Aorta (tissue), 5 donors: ENCODE measurements at places on chromosomes 6 and 20. TPM values are rescaled to one million over a fixed set of nuclear protein-coding genes. Genes with fewer than 3 reads are reported as not detected.
A peak's percentile ranks its signal among the peaks of the same experiment; 100 is the strongest.

DNA sequence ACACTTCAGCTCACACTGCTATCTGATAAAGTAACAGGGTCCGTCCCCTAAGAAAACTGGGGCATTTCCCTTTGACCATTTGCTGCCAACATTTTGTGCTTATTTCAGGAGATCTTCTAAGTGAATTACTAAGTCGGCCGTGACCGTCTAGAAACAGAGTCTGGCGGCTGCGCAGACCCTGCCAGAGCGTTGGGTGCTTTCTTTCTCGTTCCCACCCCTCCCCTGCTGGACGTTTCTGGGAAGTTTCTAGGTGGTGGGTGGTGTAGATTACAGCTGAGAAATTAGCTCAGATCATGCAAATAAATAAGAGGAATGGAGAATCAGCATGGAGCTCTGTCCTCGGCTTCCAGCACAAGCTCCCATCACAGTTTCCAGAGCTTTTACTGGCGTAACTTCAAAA, 128.1 kb downstream of the MYLK4 start:
- H3K27me3 ChIP-seq = no peaks in the 10 kb centered on the region
- peak overlapping the region; percentile 94 for H3K27ac ChIP-seq
- no peaks in the 10 kb centered on the region for H3K36me3 ChIP-seq
- peak; percentile 86 for DNase-seq
- H3K4me3 ChIP-seq = no peak overlapping the region

DNA sequence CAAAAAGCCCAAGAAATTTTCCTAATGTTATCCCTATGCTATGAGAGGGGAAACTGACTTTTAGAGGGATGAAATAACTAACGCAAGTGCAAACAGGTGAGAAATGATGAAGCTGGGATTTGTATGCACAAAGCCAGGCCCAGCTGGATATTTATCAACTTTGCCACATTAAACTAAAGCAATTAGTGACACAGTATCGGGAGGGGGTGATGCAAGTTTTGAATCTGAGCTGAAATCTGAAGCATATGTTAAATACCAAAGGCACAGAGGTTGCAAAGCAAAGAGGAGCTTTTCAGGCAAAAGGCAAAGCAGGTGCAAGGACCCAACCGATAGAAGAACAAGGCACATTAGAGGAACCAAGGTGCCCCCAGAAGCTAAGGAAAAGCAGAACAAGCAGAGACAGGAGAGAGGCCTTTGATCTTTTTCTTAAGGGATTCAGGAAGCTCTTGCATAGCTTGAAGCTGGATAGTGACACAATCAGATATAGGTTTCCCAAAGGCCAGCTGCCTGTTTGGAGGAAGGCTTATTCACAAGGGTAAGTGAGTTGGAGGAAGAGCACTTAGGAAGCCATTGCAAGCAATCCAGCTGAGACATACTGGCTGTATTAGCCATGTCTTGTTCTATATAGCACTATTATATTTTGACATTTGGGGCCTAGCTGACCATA, 207.5 kb downstream of the HIVEP2 start:
- no peaks in the 10 kb centered on the region for H3K27me3 ChIP-seq
- no peak for DNase-seq
- H3K4me1 ChIP-seq = no peaks in the 10 kb centered on the region
- H3K27ac ChIP-seq = no peak overlapping the region
- no peak overlapping the region for H3K4me3 ChIP-seq

GRCh38 chr6:91926361-91926760, 1339.5 kb upstream of the MAP3K7 start:
- H3K27me3 ChIP-seq = no peaks in the 10 kb centered on the region
- no peaks in the 10 kb centered on the region for H3K4me1 ChIP-seq
- H3K36me3 ChIP-seq = no peaks in the 10 kb centered on the region
- no peak for DNase-seq
- no peak overlapping the region for H3K4me3 ChIP-seq

Gene DLK2
- not detected for total RNA-seq

GRCh38 chr20:19110881-19111460, 101.5 kb upstream of the SLC24A3 start:
- H3K36me3 ChIP-seq = no peaks in the 10 kb centered on the region
- H3K27ac ChIP-seq = no peak overlapping the region
